NCI-H774 (cell line): ENCODE measurements at places on chromosomes 12 and 14.

GRCh38 chr12:71567537-71567936 is 96.1 kb downstream of the ZFC3H1 start:
- DNase-seq = no peak

- no peak for DNase-seq
Observed at GRCh38 chr12:22321018-22321605, 13.4 kb downstream of the ST8SIA1 start.

- no peak for DNase-seq
Observed at GRCh38 chr14:65550779-65551643, 138.5 kb downstream of the FUT8 start.

GRCh38 chr12:22631863-22632463 is 7.0 kb downstream of the ETNK1 start:
- no peak for DNase-seq
